ENCODE measurements at places on chromosomes 2 and 18.

- no peak for DNase-seq
Measured at GRCh38 chr18:70058916-70059315, 111.2 kb upstream of the CD226 start.

DNA sequence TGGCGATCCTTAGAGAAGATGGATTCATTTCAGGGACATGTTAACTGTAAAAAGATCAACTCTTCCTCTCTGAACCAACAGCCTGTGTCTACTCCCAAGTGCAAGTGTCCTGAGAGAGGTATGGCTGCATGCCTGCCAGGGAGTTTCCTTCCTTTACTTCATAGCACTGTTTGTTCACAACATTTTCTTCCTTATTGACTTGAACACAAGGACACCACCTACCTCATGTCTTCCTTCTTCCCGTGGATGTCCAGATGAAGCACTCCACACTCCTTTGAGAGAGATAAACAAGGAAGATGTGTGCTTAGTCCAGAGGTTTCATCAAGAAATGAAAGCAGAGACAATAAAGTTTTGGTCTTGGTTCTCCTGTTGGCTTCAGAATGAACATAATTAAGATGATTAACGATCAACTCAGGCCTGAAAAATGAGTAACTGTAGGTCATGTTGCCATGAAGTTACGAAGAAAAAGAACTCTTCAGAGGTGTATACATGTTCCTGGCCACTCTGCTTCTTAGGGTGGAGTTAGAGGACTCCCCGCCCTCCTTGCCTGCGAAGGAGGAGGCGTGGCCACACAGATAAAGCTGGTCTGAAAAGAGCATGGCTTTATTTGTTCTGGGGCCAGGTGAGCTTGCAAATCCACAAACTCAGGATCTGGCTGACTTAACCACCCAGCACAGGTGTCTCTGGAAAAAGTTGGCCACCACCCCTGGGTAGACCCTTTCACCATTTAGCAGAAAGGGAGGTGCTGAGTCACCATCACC, 155.0 kb upstream of the KCTD1 start:
- DNase-seq: no peak

GRCh38 chr2:62526531-62527381, 20.8 kb upstream of the TMEM17 start:
- DNase-seq: no peak

DNA sequence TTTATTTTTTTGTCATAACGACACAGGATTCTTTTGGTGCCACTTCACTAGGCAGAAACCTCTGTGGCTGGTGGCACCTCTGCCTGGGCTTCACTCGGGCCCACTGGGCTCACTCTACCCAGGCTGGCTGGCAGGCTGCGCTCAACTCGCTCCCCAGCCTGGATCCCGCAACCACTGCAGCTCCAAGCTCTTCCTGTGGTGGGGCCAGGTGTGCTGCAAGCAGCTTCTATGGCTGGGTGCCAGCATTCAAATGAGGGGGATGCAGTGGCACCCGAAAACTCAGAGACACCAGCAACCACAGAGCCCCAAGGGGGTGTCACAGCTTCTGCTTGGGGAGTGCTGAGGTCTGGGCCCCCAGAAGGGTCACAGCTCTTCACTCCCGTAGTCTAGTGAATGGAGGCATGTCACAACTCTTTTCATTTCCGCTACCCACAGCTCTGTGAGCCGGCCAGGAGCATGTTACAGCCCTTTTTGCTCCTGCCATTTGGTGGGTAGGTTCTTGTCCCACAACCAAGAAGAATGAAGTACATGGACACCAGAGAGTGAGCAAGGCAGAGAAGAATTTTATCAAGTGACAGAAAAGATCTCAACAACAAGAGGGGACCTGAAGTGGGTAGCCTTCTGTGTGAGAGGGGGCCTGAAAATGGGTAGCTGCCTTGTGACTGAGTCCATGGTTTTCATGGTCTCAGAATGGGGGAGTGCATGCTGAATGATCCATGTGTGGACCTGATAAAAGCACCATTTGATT, 170.1 kb downstream of the UBR3 start:
- no peak for DNase-seq

DNA sequence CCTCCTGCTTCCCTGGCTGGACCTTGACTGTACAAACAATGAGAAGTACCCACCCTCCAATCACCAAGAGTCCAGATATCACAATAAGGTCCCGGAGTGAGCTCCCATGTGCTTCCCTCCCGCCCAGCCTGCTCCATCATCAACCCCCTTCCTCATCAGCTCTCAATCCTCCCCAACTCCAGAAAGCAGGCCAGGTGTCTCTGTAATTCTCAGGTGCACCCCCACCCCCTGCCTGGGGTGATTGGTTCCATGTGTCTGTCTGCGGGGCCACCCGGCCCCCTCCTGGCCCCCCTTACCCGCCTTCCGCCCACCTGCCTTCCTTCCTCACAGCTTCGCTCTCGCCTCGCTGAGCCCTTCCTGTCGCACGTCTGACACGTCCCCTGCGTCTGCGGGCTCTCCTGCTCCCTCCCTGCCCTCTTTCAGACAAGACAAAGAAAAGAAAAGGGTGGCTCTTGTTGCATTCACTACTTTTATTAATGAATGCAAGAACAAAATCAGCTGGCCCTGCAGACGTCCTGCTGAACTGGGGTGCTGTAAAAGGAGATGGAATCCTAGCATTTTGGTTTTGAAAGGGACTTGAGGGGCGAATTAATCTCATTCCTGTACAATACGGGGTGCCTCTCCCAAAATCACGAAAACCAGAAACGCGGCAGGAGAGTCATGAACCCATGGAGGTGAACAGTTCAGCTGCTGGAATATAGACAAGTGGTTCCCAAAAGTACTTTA, 26.5 kb upstream of the IGFBP2 start:
- peak; percentile 26 for DNase-seq

DNA sequence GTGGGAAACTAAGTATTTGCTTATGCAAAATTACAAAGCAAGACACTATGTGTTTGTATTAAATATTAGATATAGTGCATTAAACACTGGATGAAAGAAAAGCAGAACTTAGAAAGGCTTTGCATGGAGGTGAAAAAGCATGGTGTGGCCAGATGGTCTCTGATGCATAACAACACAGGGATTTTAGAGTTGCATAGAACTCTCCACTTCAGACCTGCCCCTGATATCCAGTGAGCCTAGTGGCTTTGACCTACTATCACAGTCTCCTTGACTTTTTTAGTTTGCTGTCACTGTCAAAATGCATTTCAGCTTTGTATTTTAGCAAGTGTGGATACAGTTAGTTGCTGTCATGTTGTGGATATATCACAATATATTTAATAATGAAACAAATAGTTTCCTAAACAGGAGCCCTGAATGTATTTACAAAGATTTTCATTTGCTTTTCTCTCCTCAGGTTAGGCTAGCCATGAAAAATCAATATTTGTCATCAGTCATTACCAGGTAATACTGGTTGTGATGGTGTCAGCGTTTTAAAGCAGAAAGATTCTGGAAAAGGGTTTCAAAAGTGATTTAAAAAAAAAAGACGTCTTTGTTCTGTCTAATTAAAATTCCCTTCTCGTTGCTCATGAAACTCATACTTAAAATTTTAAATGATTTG, 5.2 kb downstream of the CSRNP3 start:
- DNase-seq: no peak

DNA sequence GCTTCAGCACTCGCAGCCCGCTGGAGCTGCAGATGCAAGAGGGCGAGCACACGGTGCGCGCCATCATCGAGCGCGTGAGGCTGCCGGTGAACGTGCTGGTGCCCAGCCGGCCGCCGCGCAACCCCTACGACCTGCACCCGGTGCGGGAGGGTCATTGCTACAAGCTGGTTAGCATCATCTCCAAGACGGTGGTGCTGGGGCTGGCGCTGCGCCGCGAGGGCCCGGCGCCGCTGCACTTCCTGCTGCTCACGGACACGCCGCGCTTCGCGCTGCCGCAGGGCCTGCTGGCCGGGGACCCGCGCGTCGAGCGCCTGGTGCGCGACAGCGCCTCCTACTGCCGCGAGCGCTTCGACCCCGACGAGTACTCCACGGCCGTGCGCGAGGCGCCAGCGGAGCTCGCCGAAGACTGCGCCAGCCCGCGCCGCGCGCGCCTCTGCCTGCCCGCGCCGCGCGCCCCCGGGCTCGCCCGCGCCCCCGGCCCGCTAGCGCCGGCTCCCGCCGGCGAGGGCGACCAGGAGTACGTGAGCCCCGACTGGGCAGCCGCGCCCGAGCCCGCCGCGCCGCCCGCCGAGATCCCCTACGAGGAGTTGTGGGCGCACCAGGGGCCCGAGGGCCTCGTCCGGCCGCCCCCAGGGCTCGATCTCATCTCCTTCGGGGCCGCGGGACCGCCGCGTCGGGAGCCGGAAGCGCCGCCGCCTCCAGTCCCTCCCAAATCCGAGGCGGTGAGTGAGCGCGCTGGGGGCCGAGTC, 11.8 kb downstream of the GAREM2 start:
- peak; percentile 77 for DNase-seq

Data from stimulated activated CD4-positive, alpha-beta T cell treated with anti-CD3 and anti-CD28 coated beads, Interleukin-2, amount 100 ng/mL, for 4 hours (primary cell).